CD4-positive, alpha-beta T cell (primary cell): ENCODE measurements at places on chromosomes 6 and 20.

DNA sequence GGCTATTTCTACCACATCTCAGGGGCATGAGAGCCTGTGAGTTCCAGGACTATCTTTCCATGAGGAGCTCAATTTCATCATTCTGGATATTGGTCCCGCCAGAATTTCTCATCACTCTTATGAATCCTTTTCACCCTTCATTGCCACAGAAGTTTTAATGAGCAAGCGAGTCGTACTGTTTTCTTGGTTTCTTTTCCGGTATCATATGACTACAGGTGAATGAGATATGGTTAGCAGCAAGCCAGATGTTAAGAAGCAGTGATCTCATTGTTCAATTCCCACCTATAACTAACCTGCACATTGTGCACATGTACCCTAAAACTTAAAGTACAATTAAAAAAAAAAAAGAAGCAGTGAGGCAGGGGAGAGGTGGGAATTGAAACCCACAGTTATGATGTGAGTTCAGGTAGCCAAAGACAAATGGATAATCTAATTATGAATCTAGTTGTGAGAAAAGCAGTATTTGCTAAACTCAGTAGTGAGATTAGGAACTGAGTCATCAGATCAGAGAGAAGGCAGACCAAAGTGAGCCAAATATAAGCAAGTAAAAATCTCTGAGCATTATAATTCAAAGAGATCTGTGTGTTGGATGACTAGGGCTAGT is 78.0 kb upstream of the ELOVL5 start:
- no peak for DNase-seq

DNA sequence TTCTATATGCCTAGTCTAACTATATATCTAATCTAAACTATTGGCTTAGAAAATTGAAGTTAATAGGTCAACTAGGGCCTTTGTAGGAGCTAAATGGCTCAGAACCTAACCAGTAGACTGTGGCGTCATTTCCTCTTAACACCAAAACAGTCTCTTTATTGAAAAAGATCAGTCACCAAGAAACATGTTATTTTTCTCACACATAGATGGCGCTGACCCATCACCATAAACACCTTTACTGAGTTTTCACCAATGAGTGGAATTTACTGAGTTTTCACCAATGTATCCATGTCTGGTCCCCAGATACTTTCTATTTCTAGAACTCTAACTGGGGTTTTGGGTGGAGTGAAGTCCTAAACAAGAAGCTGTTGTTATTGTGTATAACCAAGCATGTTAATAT is 636.0 kb downstream of the BCKDHB start:
- no peak for DNase-seq

GRCh38 chr6:7650878-7651277 is 60.9 kb downstream of the SNRNP48 start:
- no peak for DNase-seq

GRCh38 chr6:145213614-145214013 is 521.7 kb downstream of the EPM2A start:
- no peak for DNase-seq

DNA sequence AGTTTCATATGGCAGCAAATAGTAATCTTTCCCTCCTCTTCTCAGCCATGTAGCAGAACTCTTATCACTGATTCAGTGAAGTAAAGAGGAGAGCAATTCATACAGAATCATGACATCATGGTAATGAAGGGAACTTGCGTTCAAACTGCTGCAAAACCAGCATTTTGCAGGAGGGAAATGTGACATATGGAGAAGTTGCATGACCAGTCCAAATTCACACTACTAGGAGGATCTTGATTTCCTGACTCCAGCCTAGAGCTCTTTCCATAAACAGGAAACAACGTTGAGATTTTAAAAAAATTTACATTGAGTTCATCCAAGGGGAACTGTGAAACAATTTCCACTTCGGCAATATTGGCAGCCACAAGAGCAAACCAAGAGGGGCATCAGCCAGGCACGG is 63.8 kb downstream of the MBOAT1 start:
- DNase-seq, result no peak
